ENCODE measurements at places on chromosomes 2 and 18.

DNA sequence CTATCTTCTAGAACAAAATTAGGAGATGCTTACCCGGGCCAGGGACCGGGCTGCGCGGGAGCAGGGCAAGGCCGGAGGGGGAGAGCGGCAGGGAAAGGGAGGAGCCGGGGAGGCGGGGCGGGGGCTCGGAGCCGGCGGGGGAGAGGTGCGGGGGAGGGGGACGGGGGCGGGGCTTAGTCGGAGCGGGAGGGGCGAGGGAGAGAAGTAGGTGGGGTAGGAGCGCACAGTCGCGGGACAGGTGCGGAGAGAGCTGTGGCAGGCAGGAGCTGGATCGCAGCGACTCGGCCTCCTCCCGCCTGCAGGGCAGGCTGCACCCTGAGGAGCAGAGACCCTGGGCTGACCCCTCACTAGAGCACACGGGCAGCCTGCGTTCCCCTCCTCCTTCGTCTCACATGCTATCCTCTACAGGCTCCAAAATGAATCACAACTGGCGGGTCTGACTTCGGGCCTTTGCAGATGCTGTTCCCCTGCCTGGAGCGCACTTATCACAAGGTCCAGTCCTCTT, 290.3 kb downstream of the CELF4 start:
- DNase-seq = no peak

DNA sequence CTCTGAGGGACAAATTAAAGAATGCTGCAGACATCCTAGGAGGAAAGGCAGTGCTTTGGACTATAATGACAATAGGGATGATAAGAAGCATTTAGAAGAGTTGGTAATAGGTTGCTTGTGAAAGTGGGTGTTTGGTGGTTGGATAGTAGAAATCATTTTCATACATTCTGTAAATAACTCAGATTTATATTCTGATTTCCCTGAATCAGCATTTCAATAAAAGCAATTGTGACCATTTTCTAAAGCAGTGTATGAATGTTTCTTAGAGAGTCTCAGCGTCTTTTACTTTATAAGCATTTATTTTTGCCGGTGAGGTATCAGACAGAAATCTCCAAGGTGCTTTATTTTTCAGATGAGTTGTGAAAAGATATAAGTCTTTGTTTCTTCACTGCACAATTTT, 1099.0 kb upstream of the LRRTM1 start:
- DNase-seq = no peak

- DNase-seq = peak; percentile 30
Observed at GRCh38 chr2:37322368-37322767, 2.3 kb downstream of the PRKD3 start.

GRCh38 chr2:219627103-219628100, at the start of gene SLC4A3:
SLC4A3 (plus strand) TSS chr2:219627630; CDS start chr2:219627993, 363 bp downstream.
- peak; percentile 89 for DNase-seq

DNA sequence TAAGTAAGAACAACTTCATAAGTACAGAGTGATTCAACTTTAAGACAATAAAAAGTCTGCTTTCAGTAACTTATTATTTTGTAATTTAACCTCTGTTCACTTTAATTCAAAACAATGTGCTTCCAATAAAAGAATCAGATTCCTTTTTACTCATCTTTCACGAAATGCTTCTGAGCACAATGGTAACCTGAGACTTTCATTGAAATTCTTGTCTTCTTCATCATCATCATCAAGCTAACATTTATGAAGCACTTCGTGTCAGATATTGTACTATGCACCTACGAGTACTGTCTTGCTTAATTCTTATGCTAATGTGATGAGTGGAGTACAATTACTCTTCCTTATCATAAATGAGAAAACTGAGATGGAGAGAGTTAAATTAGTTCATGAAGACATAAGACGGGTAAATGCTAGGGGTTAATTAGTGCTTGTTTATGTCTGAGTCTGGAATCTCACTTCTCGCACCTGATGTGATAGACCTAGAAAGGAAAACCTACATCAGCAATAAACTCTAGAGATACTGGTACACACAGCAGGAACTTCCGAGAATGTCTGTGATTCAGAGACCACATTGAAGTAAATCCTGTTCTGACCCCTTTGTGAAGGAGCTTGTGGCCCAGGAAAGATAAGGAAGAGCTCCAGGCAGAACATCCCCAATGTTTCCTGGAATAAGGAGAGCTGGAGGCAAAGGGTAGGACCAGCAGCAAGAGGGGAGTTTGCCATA, 227.6 kb upstream of the ETAA1 start:
- no peak for DNase-seq

- DNase-seq = peak; percentile 38
Observed at GRCh38 chr2:42385225-42385624, 24.2 kb upstream of the COX7A2L start.

DNA sequence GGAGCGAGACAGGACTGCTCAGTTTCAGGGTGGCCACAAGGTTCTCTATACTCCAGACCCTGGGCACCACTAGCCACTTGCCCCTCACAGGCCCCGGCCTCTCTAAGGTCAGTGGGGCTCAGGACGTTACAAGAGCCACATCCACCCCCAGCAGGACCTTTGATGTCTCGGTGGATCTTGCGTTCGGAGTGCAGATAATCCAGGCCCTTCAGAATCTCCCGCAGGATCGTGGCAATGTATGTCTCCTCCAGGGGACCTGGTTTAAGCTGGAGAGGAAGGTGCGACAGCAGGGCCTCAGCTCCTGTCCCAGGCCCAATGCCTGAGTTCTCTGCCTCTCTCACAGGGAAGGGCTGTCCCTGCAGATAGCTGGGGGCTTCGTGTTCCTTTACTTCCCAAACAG, 8.4 kb downstream of the STK25 start:
- no peak for DNase-seq

- DNase-seq = no peak
Observed at GRCh38 chr2:128511731-128512378, 193.2 kb upstream of the HS6ST1 start.

DNA sequence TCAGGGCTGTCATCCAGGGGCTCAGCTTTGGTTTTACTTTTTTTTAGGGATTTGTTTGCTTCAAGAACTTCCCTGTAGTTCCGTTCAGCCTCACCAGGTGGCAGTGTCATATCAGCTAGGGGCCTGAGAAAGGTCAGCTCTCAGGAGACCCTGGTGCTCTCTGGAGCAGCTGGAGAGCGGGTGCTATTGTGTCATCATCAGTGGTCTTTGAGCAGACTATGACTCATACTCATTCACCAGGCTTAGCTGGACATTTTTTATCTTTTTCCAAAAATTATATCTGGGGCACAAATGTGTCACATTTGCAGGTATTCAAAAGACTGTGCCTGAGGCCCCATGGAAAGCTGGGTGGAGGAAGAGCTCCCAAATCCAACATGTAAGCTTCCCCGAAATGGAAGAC, 24.4 kb downstream of the ZNF892 start:
- DNase-seq = peak; percentile 87

DNA sequence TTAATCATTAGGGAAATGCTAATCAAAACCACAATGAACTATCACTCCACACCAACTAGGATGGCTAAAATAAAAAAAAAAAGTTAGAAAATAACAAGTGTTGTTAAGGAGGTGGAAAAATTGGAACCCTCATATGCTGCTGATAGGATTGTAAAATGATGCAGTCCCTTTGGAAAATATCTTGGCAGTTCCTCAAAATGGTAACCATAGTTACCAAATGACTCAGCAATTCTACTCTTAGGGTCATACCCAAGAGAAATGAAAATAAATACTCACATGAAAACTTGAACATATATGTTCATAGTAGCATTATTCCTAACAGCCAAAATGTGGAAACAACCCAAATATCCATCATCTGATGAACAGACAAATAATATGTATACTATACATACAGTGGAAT, 15.7 kb upstream of the ACVR2A start:
- DNase-seq = peak; percentile 13

GRCh38 chr2:186098821-186099220, 360.2 kb downstream of the FSIP2 start:
- DNase-seq = no peak

- no peak for DNase-seq
Observed at GRCh38 chr18:79489051-79489898, 93.5 kb downstream of the NFATC1 start.

DNA sequence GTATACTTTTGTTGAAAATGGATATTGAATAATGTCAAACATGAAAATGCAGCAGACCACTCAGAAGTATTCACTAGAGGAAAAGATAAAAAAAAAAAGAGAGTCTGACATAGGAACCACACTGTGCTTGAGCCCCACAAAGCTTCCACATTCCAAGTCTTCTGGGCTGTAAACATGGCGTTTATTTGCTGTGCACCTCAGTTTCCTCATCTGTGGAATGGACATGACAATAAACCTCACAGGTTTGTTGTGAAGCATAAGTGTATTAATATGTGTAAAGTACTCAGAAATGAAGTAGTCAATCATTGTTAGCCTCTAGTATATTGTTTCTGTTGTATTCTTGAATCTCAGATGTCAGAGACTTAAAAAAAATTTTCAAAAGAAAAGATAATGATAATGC, 525.8 kb upstream of the NRP2 start:
- no peak for DNase-seq

All from AG20443 (cell line).